Transverse colon (tissue), 4 donors: ENCODE measurements at places on chromosomes 12 and 14. TPM values are rescaled to one million over a fixed set of nuclear protein-coding genes. Genes with fewer than 3 reads are reported as not detected.
A peak's percentile ranks its signal among the peaks of the same experiment; 100 is the strongest.

TGM1 gene
- total RNA-seq = 2.2 TPM

CELA1 gene
- total RNA-seq = not detected

GZMB gene
- total RNA-seq = not detected

PAH gene
- total RNA-seq = not detected

PGF gene
- total RNA-seq = 9.7 TPM

C1QL4 gene
- total RNA-seq = not detected

SMIM41 gene
- total RNA-seq = 0.64 TPM

- DNase-seq = no peak
Observed at GRCh38 chr12:61713121-61713520, 547.1 kb upstream of the USP15 start.

DNA sequence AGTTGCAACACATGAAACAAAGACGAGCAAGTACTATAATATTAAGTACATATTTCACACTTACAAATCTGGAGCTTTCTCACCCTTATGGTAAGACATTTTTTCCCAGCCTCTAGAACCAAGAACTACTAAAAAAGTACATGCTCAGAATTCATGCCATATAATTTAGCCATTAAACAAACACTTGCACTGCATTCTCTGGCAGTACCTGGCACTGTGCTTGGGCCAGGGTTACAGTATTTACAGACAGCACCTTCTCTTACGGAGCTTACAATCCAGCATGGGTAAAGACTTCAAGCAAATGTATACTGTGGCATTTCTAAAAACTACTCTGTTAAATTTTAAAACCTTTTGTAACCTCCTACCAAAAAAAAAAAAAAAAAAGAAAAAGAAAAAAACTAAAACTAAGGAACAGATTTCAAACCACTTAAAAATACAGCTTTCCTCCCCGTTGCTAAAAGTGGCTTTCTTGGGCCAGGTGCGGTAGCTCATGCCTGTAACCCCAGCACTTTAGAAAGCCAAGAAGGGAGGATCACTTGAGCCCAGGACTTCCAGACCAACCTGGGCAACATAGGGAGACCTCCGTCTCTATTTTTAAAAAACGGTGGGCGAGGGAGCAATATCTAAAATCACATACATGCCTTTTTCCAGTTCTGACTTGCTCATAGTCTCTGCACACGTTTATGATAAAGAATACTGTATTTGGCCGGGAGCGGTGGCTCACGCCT lies 956 bp downstream of the GNPTAB start:
- no peak for DNase-seq

- no peak for DNase-seq
Observed at GRCh38 chr12:122848471-122849351, 13.5 kb downstream of the HIP1R start.

- no peak for DNase-seq
Observed at GRCh38 chr12:84079626-84080025, 833.0 kb downstream of the SLC6A15 start.

DNA sequence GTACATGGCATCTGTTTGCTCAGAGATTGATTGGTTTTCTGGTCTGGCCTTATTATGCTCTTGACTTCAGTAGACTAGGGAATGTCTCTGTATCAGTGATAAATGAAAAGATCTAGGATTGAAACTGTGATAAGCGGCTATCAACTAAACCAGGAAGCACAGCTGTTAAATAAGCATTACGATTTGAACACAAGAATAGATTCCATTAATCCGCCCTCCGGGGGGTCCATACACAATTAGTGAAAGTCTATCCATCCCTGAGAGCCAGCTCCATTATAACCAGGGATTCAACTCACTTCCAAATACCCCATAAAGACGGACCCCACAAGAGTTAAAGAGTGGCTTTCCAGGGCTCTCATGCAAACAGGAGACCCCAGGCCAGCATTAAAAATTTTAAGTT lies 279.0 kb downstream of the GRIN2B start:
- DNase-seq = no peak

GRCh38 chr14:99729991-99730875 lies 46.1 kb downstream of the CYP46A1 start:
- peak; percentile 68 for DNase-seq

- no peak for DNase-seq
Observed at GRCh38 chr14:52286661-52287649, 19.5 kb downstream of the PTGDR start.

GRCh38 chr12:129886541-129886940 lies 17.3 kb downstream of the TMEM132D start:
- DNase-seq = no peak

DNA sequence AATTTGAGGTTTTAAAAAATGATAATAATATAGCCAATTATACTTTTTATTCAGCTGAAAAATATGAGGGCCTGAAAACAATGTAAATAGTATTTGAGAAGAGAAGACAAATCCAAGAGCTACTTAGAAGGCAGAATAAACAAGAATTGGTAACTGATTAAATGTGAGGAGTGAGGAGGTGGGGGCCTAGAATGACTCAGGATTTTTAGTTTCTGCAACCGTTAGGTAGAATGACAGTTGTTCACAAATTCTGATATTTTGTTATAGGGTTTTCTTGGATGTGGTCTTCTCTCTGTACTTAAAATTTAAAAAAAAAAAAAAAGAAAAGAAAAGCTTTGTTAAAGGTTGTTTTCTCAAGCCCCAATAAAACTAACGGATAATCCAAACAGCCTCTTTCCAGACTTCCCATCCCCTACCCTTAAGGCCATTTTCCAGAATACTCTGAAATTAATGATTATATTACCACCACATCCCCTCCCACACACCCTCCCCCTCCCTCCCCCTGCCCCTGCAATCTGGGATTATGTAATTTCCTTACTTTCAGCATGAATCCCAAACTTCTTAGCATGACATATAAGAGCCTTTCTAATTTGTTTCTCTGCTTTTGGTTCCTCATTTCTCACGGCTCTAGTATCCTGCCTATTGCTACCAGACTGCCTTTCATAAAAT lies 50.4 kb downstream of the LRP6 start:
- no peak for DNase-seq

DNA sequence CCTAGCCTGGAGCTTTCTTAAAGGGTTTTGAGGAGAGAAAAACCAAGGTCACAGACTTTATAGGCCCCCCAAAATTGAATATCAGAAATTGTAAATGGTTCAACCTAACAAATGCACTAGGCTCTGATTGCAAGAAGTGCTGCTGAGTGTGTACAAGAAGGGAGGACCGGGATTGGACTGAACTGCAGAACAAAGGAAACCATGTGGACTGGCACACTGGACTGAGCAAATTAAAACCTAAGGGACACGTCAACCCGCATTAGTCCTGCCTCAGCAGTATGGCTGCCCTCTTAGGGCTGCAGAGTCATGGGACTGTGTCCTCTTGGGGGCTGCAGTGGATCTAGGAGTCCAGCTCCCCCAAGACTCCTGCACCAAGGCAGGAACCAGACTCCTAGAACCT lies 842 bp upstream of the CISTR start:
- no peak for DNase-seq

- no peak for DNase-seq
Observed at GRCh38 chr12:91222746-91223145, 40.1 kb upstream of the DCN start.

DNA sequence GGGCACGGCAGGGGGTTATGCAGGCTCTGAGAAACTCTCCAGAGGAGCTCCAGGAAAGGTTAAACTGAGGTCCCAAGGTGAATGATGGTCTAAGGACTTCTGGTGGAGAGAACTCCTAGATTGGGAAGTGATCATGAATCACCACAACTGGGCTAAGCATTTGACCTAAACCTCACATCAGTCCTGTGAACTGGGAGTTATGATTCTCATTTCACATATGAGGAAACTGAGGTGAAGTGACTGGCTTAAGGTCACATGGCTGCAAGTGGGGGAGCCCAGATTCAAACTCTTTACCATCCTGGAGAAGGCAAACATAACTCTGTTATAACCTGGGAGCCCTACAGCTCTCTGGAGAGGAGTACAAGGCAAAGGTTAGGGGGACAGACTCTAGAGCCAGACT lies 4.2 kb downstream of the RARG start:
- DNase-seq = no peak

- no peak for DNase-seq
Observed at GRCh38 chr14:92633274-92633616, 115.2 kb downstream of the LGMN start.

DNA sequence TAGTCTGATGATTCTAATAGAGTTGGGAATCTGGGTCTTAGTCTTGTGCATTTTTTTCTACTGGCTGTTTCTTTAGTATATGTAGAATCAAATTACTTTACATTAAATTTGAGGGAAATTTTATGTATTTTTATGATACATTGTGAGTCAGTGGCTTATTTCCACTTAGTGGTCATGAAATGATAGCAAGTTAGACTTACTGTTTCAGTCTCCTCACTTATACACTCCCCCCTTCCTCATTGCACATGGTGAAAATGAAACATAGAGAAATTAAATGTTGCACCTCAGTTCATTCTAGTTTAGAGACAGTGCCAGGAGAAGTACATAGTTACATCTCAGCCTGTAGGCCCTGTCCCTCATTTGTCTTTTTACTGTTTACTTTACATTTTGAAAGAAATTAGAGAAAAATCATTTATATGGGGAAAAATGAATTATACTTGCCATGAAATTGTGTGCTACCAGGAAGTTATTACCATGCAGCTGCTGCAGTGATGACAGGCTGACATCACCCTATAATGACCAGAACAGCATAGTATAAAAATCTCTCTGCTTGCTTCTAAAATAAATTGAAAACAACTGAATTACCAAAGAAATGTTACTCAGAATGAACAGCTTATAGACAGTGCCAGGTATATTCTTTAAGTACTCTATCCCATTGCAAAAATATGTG lies 113.2 kb downstream of the TRMT5 start:
- no peak for DNase-seq

- peak; percentile 10 for DNase-seq
Observed at GRCh38 chr12:25829192-25829591, 129.3 kb upstream of the RASSF8 start.

- no peak for DNase-seq
Observed at GRCh38 chr12:17214929-17215328, 609.0 kb upstream of the LMO3 start.

DNA sequence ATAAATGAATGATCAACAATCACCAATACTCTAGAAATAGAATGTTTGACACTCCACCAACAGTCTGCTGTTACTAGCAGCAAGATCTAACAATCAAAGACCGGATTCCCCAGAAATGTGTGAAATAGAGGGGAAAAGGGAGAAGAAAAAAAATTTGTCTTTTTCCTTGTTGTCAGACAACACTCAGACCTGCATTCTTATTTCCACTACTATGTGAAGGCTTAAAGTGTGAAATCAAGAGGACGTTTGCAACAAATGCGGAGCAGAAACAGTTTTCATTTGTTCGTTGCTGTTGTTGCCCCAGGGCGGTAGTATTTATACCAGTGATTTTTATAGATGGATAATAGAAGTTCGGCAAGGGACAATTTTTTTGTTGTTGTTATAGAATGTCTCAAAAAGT lies 9.2 kb downstream of the NKX2-1 start:
- no peak for DNase-seq

DNA sequence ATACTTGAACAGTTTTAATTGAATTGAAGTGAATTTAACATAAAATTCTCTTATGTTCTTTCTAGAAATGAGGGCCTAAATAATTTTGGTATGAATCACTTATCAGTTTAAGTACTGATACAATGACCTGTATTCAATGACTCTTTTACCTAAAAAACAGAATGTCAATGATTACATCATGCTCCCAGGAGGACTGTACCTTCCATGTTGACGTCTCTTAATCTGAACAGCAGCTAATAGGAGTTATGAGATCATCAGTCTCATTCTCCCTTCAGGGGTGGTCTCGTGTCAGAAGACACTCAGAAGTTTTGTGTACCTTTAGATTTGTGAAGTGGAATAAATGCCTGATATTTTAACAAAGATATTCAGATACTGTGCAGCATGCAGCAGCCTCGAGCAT lies 206.3 kb downstream of the CNTN1 start:
- no peak for DNase-seq

DNA sequence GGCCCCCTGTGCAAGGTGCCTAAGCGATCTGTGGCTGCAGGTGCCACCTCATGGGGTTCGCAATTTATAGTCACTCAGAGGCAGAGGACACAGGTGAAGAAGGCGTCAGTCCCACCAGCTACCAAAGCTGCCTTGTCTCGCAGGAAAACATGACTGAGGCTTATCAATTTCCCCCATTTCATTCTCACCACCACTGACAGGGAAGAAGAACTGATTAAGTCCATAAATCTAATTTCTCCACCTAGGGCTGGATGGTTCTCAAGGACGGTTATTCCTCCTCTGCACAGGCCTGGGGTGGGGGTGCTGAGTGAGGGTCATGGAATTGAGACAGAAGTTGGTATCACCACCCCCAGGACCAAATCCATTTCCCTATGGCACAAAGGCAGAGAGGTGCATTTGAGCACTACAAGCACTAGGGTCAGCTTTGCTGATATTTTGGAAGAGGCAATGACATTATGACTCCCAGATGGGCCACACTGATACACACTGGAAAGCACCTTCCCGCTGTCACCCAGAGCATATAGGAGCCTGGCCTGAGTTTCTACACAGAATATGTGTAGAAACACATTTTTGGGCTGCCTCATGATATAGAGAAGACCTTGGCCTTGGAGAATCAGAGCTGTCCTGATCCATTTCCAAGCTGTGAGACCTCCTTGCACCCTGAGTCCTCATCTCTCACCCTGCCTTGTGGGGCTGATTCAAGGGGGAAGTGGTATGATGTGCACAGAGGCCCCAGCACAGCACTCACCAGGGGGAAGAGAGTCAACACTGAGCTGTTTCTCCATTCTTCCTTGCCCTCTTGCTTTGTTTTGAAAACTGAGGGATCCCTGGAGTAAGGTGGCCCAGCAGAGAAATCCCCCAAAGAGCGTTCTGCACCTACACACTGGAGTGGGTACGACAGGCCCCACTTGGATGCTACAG lies 59.4 kb downstream of the PITPNM2 start:
- DNase-seq = no peak

GRCh38 chr12:92863251-92863650 lies 65.8 kb downstream of the EEA1 start:
- DNase-seq = no peak
